Glomerular endothelial cell (primary cell): ENCODE measurements at places on chromosomes 6 and 20.
A peak's percentile ranks its signal among the peaks of the same experiment; 100 is the strongest.

GRCh38 chr20:1315804-1316203, 13.1 kb downstream of the SDCBP2 start:
- no peak for DNase-seq

- peak; percentile 37 for DNase-seq
These were observed 40.3 kb upstream of the OGFRL1 start for GRCh38 chr6:71248306-71248765.

DNA sequence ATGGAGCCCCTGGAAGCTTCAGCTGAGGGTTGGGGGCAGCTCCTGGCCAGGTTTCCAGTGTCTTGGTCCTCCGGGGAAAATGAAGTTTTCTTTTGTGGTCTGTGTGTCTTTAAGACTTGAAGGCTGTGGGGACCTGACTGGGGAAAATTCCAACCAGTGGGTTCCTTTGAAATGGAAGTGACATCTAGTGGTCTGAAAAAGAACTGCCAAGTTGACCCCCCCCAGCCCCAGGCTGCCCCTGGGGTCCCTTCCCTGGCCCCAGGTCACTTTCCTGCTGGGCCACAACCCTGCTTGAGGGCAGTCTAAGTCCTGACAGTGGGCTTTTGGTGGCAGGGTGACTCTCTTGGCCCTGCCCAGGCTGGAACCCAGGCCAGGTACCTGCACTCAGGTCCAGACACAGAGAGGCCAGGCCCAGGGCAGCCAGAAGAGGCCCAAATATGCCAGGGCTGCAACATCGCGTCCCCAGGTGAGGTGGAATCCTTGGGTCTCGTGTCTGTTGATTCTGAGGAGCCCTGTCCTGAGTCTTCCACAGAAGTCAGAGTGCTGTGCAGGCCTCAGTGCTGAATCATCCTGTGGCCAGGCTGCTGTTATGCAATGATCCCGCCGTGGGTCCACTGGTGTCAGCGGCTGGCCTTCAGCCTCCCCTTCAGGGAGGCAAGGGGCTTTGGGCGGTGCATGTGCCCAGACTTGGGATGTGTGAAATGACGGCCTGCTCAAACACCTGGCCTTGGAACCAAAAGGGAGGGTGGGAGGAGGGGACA, 68.4 kb downstream of the VEGFA start:
- peak; percentile 4 for DNase-seq

- DNase-seq: no peak
These were observed 124.1 kb upstream of the DST start for GRCh38 chr6:56766806-56767178.

- DNase-seq: no peak
These were observed 11.0 kb downstream of the UNC5CL start for GRCh38 chr6:41027799-41028560.

DNA sequence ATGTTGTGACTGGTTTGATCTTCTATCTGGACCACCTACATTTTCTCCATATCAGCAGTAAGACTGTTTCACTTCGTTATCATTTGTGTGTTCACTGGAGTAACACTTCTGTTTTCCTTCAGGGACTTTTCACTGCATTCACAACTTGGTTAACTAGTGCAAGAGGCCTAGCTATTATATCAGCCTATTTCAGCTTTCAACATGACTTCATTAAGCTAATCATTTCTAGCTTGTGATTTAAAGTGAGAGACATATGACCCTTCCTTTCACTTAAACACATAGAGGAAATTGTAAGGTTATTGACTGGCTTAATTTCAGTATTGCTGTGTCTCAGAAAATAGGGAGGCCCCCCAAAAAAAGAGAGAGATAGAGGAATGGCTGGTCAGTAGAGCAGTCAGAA, 622.8 kb upstream of the NRSN1 start:
- DNase-seq: no peak

DNA sequence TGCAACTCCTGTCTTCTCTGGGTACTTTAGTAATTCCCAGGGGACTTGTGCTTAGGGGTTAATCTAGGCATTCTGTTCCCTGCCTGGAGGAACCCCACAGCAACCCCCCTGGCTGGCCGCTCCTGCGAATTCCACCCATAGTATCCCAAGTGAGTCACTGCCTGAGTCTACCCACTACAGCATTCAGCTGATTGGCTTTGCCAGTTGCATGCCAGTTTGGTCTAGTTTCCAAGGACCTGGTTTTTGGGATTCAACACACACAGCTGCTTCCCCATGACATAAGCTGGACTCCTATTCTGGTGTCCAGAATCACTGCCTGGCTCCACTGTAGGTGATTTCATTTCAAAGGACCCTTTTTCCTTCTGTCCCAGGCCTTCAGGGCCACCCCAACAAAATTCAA, 40.3 kb downstream of the PLCG1 start:
- no peak for DNase-seq

GRCh38 chr20:2760297-2760951, 40.0 kb downstream of the CPXM1 start:
- DNase-seq: no peak

- no peak for DNase-seq
These were observed 2.9 kb downstream of the SDC4 start for GRCh38 chr20:45345104-45345936.

GRCh38 chr6:25942561-25943147, 12.2 kb upstream of the SLC17A2 start:
- no peak for DNase-seq

GRCh38 chr20:44738813-44739477, 6.7 kb upstream of the KCNK15 start:
- no peak for DNase-seq

GRCh38 chr6:1595271-1596087, 14.2 kb upstream of the FOXC1 start:
- no peak for DNase-seq

GRCh38 chr6:113960795-113961194, 10.2 kb downstream of the HDAC2 start:
- no peak for DNase-seq

DNA sequence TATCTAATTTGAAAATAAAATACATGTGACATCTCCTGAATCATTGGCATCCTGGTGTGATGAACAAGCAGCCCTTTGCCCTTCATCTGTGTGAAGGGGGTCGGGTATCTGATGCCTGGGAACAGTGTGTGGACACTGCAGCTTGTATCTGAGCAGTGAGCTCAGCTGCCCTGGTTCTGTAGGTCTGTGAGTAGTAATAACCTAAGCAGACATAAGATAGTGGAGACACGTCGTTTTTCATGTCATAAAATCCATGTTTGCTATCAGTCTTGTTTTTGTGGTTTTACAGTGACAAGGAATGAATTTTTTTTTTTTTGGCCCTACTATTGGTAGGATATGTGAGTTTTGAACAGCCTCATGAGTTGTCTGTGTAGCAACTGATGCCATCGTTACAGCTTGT, 133.0 kb downstream of the JARID2 start:
- DNase-seq: no peak

GRCh38 chr6:154898821-154899220, 96.3 kb upstream of the TIAM2 start:
- no peak for DNase-seq

DNA sequence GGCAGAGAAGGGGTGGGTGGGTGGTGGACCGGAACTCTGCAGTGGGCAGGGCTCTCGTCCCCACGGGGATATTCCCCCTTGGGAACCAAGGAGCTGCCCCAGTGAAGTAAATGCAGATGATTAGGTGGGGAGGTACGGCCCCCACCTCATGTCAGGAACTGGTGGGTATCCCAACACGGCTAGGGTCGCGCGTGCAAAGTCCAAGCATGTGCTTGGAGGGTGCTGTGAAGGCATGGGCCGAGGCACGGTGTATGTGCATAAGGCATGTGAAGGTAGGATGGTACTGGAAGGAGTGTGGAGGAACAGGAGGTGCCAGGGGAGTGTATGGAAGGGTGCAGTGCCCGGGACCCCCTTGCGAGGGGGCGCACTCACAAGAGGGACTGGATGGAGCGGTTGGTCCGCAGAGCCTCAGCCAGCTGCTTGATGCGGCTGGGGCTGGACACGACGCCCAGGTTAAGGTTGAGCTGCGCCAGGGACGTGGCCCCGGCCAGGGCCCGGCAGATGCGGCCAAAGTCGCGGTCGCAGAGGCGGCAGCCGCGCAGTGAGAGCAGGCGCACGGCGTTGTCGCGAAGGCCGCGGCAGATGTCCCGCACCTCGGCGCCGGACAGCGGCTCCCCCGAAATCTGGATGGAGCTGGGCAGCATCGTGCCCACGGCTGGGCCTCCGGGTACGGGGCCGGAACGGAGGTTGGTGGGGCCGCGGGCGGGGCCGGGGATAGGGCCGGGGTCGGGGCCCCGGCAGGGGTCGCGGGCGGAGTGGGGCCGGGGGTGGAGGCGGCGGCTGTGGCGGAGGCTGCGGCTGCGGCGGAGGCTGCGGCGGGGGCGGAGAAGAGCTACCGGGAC, 783 bp downstream of the LRRC73 start:
- no peak for DNase-seq

DNA sequence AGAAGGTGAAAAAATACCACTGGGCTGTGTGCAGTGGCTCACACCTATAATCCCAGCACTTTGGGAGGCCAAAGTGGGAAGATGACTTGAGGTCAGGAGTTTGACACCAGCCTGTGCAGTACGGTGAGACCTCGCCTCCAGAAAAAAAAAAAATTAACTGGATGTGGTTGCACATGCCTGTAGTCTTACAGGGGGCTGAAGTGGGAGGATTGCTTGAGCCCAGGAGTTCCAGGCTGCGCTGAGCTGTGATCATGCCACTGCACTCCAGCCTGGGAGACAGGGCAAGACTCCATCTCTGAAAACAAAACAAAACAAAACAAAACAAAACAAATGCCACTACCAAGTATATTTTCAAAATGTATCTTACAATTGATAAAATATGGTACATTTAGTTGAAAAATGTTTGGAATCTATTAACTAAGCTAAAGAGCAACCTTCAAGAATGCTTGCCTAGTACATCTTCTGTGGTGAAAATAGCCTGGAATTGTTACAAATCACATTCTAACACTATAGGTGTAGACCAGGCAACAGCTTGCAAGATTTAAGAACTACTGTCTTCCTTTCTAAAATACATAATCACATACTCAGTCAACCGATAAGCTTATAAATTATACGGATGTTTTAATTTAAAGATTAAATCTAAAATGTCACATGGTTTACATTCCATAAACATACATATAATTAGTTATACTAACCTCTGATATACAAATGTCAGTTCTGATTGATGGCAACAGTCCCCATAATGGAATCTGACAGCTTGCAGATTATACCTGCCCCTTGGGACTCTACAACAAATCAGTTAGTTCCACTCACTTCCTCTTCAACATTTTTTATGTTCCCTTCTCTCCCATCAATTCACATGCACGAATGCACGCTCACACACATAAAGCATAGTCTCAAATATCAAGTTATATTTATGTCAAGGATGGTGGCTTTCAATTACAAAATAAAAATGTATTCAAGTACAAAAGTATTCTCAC, 150.8 kb downstream of the ASCC3 start:
- no peak for DNase-seq

DNA sequence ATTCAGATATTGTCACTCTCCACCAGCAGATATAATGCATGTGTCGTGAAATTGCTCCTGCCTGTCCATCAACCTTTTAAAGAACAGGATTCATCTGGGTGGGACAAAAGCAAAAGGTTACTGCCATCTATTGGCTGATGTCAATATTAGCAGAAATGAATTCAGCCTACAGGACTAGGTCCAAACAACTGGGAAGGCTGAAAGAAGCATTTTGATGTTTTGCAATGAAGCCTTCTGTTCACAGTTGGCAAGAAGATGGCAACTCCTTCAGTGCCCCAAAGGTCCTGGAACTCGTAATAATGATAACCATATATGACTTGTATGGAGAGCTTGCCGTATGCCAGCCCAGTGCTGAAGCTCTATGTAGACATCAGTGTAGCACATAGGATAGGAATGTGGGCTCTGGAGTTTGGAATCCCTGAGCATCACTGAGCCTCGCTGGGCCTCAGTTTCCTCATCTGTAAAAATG, 7.5 kb downstream of the BCAS1 start:
- peak; percentile 18 for DNase-seq

DNA sequence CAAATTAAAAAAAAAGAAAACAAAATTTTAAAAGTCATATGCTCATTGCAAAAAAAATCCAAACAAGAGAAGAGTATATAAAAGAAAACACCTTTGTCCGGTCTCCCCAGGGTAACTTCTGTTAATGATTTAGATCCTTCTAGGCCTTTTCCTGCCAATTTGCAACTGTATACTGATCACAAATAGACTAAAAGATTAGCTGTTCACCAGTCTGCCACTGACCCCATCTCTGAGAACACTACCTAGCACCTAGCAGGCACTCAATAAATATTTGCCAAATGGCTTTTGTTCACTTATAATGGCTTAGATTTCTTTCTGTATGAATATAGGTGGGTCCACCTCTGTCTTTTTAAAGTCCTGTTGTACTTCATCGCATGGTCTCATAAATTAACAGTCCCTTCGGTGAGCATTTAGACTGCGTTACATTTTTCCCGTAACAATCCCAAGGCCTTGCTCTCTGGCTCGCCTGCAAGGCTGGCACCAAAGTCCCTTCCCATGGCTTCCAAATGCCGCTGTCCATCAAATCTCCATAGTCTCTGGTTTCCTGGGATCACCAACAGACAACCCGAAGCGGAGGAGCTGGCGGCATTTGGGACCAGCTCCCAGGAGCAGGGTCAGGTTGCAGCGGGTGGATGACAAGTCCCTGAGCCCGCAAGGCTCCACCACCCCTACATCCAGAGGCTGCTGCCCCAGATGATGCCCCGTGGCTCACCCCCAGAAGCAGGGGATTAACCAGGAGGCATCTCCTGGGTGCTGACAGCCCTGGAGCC, 11.8 kb downstream of the JPH2 start:
- no peak for DNase-seq

DNA sequence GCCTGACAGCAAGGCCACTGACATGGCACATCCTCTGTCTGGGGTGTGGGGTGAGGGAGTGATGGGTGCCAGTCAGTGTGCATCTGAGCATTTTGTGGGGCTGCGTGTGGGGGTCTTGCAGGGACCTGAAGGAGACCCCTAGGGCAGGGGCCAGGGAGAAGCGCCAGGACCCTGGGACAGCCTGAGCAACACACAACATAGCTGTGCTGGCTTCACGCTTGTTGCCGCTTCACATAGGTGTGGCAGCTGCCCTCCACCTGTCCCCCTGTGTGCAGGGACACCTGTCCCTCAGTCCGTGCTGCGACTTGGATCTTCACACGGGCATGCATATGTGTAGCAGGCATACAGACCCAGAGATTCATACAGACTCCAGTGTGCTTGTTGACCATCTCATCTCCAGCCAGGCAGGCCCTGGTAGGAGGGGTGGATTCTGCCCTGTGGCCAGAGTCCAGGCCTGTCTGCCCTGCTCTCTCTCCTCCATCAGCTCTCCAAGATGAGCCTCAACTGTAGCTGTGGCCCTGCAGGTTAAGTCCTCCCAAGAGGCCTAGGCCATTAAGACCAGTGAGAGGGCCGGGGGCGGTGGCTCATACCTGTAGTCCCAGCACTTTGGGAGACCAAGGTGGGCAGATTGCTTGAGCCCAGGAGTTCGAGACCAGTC, 3.2 kb upstream of the NPBWR2 start:
- no peak for DNase-seq

GRCh38 chr6:90066697-90067096, 172.4 kb downstream of the GJA10 start:
- no peak for DNase-seq

- peak; percentile 4 for DNase-seq
These were observed 56.6 kb upstream of the SAMHD1 start for GRCh38 chr20:37007898-37008649.

GRCh38 chr6:87184762-87185250, 29.4 kb downstream of the ZNF292 start:
- no peak for DNase-seq
